ENCODE measurements at places on chromosomes 11 and 22.

GRCh38 chr11:66327171-66328030 is 8.8 kb downstream of the RIN1 start:
- no peak for ATAC-seq

GRCh38 chr11:132095230-132096131 is 725.1 kb downstream of the NTM start:
- ATAC-seq: no peak

DNA sequence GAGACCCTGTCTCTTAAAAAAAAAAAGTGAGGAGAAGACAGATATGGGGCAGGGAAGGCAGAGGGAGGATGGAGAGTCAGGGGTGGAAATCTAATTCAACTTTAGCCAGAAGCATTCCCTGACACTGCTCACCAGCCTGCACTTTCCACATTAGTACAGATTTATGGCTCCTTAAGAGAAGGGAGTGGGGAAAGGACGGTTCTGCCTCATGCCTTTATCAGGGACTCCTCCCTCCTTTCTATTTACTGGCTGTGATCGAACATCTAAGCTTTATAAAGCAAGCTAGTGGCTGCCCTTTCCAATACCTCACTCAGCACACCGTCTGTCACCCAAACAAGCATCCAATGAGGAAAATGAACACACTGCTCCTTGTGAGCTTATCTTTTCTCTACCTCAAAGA is at the start of gene PATE4:
Gene PATE4, plus strand, starts transcription at position 301 of the 400 bp plus-strand sequence. Its CDS starts 44 bp downstream, at position 345.
- no peak for ATAC-seq

DNA sequence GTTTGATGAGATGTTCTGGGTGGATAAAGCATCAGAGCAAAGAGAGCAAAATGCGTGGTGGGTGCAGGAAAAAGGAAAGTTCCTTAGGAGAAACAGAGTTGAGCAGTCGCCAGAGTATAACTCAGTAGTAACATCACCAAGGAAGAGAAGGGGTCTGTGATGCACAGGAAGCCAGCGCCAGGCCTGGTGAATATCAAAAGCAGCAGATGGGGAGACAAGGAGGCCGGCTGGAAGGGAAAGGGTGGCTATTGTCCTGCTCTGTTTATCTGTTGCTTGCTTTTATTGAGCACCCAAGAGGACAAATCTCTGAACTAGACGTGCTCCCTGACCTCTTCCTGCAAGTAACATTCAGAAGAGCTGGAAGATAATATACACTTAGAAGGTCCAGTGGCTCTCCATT is 52.7 kb upstream of the GRAMD1B start:
- ATAC-seq: no peak

GRCh38 chr11:64477675-64478074 is 113.3 kb upstream of the SLC22A12 start:
- no peak for ATAC-seq

DNA sequence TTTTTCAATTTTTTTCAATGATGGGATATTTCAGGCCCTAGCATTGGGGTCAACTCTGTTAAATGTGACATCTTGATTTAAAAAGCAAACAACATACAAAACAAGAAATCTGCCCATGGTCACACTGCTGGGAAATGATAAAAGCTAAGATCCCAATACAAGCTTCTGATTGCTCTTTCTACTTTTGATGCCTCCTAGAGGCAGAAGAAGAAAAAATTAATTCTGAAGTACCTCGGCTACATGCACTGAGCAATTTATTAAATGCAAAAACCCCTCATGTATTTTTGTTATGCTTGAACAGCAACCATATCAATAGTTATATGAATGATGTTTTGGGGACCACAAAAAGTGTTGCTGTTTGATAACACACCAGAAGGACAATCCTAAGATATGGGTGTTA is 342.1 kb upstream of the NARS2 start:
- no peak for ATAC-seq

GRCh38 chr11:65308281-65308891 is 6.3 kb upstream of the CDC42EP2 start:
- ATAC-seq: peak; percentile 34

GRCh38 chr11:127135256-127135655 is 134.7 kb upstream of the KIRREL3 start:
- ATAC-seq: no peak

GRCh38 chr11:8384199-8384821 is 120.6 kb upstream of the LMO1 start:
- peak; percentile 64 for ATAC-seq

GRCh38 chr11:14904745-14905103 is 12.7 kb upstream of the CYP2R1 start:
- peak; percentile 39 for ATAC-seq

- ATAC-seq: no peak
Measured at GRCh38 chr22:45564349-45565030, 61.8 kb downstream of the FBLN1 start.

DNA sequence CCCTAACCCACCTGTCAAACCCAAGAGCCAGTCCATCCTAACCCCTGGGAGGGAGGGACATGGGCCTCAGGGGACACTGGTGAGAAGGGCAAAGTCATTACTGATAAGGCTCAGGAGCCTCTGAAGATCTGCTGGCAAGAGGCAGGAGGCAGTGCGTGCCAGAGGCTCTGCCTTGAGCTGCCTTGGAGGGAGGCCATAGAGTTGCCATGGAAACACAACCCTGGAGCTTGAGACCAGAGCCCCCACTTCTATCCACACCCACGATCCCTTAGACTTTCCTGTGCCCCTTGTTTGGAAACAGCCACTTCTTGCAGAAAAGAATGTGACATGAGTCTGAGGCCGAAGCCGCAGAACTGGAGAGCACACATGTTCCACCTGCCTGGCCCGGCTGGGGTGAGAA is 89.7 kb upstream of the CSNK2A3 start:
- no peak for ATAC-seq

DNA sequence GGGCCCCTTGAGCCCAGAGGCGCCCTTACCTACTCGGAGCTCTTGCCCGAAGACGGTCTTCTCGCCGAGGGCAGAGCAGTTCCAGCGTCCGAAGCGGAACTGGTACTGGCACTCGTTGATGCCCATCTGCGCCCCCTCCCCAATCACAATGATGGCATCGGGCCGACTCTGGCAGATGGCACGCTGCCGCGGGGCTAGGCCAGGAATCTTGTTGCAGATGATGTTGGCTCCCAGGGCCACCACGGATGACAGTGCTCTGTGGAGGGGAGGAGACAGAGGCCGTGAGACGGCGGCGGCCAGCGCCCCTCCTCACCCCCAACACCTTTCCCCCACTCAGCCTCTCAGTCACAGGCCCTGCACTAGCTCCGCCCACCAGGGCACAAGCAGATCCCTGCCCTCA is 27.1 kb downstream of the WNT7B start:
- ATAC-seq: no peak

GRCh38 chr11:47410370-47411264 is 2.2 kb downstream of the SLC39A13 start:
- no peak for ATAC-seq

DNA sequence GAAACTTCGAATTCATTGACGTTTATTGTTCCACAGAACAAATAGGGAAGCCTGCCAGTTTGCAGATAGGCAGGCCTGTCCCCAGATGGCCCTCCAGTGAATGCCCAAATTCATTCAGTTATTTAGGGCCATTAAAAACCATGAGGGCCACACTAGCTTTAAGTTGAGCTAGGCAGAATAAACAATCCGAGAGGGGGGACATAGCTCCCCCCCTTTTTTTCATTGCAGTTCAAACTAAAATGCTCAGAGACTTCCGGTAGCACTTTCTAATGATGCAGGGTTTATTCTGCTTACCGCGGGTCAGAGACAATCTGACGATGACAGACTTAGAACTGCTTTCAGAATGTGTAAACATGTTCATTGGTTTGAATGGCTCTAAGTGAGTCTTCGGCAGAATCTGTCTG is 72.0 kb downstream of the ZBTB16 start:
- ATAC-seq: no peak

GRCh38 chr11:125272821-125273220 is 108.3 kb downstream of the PKNOX2 start:
- no peak for ATAC-seq

GRCh38 chr11:72924568-72925190 is 110.5 kb downstream of the ATG16L2 start:
- peak; percentile 44 for ATAC-seq

- no peak for ATAC-seq
Measured at GRCh38 chr22:22037740-22038139, 55.2 kb upstream of the TOP3B start.

DNA sequence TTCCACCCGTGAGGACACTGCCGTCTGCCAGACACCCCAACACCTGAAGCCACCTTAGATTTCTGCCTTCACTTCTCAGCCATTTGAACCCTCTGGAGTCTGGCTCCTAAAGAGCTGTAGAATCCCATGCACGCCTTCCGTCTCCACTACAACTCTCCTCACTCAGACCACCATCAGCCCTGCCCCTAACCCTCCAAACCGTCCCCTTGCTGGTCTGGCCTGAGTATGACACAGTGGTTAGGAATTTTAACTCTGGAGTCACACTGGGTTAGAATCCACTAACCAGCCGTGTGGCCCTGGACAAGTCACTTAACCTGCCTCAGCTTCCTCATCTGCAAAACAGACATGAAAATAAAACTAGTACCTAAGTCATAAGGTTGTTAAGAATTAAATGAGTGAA is 3.0 kb downstream of the CNIH2 start:
- no peak for ATAC-seq
